COR-L47 (cell line): ENCODE measurements at places on chromosomes 11 and 22.
A peak's percentile ranks its signal among the peaks of the same experiment; 100 is the strongest.

- peak; percentile 29 for DNase-seq
Observed at GRCh38 chr11:8219257-8220021, 44.2 kb downstream of the LMO1 start.

- no peak for DNase-seq
Observed at GRCh38 chr11:46747150-46747549, 28.1 kb downstream of the F2 start.

DNA sequence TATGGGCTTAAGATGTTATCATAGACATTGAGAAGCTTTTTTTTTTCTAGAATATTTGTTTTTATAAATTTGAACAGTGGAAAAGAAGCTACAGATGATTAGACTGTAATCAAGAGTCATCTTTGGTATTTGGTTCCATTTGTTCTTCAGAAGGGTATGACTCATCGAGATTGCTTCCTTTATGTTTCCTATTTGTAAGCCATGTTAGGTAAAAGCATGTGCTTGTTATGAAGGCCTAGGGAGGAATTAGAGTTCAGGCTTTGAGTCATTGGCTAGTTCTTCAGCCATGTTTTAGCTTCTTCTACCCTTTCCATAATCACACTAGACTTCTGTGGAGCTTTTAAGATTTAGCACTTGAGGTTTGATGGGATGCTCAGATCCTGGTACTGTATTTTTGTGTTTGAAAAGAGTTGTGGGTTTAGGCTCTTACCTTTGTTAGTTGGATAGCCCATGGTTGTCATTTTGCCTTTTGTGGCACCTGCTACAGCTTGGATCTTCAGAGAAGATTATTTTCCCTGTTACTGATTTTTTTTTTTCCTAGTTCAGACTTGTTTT is 44.3 kb downstream of the POLD3 start:
- DNase-seq = no peak

GRCh38 chr11:9639985-9640384 is 23.9 kb upstream of the SWAP70 start:
- DNase-seq = no peak

DNA sequence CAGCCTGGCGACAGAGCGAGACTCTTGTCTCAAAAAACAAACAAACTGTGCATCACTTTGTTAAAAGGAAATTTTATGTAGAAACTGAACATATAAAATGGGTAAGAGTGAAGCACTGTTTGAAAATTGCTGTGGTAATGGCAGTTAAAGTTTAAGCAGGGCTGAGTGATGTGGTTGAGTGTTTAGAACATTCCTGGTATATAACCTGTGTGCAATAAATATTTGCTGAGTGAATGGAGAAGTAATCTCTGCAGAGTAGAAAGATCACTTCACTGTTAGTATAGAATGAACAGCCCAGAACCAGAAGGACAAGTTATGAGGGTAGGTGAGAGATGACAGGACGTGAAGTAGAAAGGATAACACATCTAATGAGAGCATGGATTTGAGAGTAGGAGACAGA is 27.3 kb downstream of the CECR2 start:
- no peak for DNase-seq

- no peak for DNase-seq
Observed at GRCh38 chr11:44906649-44907048, 44.0 kb downstream of the TP53I11 start.

DNA sequence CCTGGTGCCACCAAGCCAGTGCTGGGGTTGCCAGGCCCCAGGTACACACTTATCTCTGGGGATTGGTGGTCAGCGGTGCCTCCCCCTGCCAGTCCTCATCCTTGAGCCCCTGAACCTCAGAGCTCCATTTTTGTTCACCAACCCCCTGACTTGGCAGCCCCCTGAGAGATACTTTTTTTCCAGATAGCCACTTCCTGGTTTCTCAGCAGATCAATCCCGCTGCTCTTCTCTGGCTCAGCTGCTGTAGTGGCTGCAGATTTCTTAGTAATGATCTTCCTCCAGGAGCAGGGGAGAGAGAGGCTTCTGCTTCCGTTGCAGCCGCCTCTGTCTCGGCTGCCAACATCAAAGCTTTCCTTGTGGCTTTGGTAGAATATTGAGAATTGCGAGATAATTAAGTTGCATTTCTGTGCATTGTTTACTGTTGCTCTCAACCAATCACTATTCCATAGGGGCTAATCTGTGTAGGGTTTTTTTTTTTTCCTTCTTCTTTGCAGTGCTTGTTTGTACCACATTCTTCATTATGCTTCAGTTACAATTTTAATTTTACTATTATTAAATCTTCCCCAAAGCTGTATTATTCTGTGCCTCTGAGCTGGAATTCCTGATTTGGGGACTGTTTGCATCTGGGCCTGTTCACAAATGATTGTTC is 92.1 kb downstream of the PKNOX2 start:
- no peak for DNase-seq

- no peak for DNase-seq
Observed at GRCh38 chr11:26992031-26992541, 1.8 kb upstream of the FIBIN start.

- DNase-seq = no peak
Observed at GRCh38 chr11:104570078-104570701, 328.1 kb downstream of the CASP12 start.

DNA sequence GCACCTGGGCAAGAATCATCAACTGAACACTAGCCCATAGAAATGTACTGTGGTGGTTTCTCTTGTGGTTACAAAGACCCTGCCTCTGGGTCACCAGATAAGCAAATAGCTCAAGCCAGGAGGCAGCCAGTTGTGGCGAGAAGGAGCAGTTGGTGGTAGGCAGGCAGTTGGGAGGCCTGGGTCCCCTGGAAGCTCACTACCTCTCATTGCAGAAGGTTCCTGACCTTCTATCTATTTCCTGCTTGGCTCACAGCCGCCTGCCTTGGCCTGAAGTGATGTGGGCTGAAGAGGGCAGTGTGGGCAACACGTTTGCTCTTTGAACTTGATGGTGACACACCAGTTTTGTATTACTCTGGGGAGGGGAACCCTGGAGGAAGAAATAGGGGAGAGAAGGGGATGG is 34.7 kb downstream of the NECTIN1 start:
- DNase-seq = no peak

DNA sequence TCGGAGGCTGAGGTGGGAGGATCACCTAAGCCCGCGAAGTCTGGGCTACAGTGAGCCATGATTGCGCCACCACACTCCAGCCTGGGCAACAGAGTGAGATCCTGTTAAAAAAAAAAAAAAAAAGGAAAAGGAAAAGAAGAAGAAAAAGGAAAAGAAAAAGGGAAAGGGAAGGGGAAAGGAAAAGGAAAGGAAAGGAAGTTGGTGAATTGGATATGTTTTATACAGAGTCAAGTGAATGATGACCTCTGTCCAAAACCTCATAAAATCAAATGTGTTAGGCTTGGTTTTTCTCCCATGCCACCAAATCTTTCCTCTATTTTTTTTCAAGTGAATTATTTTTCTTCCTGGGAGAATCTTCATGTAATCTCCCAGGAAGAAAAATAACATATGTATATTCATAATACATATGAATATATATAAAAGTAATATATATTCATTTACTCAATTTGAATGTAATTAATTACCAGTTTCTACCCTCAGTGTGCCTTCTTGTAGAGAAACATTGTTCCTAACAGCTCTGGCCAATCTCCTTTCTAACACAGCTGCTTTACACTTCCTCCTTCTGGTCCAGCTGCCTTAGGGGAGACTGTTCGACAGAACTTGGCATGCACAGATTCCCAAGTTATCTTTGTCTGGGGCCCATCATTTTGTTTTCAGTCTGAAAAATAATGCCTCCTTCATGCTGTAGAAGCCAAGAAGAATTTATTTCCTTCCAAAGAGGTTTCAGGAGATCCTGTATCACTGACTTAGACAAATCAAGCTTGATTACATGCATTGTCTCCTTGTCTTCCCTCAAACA is 111.9 kb downstream of the CCDC34 start:
- DNase-seq = no peak

DNA sequence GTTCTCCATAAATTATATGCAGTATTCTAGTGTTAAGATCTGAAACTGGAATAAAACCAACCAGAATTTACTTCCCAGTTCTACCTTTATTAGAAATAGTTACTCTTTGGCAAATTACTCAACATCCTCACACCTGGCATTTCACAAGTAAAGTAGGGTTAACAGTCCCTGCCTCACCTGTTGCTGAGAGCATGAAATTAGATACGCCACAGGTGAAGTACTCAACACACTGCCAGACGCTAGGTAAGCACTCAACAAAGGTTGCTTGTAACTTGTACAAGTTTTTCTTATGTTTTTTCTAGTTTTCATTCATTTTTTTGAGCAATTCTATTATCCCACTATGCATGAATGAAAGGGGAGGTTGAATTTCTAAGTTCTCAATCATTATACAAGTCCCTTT is 267.6 kb upstream of the ARHGAP42 start:
- DNase-seq = no peak

DNA sequence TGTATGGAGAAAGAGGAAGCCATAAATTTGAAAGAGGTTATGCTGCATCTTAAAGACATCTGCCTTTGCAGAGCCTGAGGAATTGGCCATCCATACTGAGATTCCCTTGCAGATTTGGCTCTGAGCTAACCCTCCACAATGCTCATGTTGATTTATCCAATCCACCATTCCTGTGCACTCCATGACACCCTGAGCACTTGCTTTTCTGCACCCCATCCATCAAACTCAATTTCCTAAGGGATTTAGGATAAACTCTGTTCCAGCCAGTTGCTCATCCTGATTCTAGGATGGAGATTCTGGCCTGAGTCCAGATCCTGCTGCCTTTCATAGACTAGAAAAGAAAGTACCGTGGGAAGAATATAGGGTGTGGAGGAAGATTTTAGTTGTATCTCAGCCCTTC is 379.2 kb upstream of the LARGE1 start:
- DNase-seq = no peak

GRCh38 chr11:75463106-75463774 is 30.2 kb upstream of the KLHL35 start:
- no peak for DNase-seq

DNA sequence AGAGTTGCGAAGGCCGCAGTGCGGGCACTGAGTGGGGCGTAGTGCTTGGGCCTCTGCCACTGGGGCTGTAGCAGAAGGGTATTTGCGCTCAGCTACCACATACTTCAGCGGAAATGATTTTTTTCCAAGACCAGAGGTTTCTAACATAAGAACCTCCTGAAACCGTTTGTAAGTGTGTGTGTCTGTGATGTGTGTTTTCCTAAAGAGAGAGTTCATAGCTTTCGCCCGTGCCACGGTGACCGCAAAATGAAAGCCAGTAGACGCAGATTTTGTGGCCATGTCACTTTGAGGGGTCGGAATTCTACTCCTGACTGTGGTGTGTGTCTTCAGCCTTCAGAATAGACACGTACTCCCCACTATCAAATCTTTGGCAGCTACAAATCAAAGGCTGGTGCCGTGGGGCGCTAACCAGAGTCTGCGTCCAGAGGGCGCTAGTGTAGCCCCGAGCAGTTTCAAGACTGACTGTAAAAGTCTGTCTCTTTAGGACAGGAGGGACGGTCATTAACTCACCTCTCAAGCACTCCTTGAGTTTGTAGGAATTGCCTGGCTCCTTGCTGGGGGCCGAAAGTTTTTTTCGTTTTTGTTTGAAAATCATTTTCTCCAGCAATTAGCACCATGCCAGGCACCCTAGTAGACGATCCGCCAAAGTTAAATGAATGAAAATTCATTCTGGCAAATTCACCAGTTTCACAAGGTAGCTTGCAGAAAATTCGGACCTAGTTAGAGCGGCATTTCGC is 2.5 kb upstream of the CALCA start:
- DNase-seq = no peak

- no peak for DNase-seq
Observed at GRCh38 chr11:15825976-15826650, 530.2 kb downstream of the SOX6 start.

GRCh38 chr11:109945626-109946321 is 147.4 kb upstream of the ZC3H12C start:
- DNase-seq = no peak

- DNase-seq = no peak
Observed at GRCh38 chr11:20061776-20062175, 98.5 kb downstream of the DBX1 start.

- DNase-seq = no peak
Observed at GRCh38 chr22:46915950-46916730, 153.7 kb downstream of the TBC1D22A start.

DNA sequence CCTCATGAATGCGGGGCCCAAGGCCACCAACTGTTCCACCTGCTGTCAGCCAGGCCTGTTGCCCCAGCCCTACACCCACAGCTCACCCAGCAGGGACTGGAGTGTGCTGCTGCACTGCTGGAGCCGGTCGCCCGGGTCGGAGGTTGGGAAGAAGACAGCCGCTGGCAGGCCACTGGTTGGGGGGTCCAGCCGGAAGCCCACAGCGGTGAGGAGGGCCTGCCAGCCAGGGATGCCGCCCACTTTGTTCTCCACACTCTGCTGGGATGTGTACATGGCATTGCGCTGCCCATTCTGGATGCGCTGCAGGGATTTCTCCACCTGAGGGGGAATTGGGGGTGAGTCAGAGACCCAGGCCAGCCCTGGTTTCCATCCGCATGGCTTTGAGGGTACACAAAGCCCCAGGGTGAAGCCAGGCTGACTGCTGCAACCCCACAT is 74.2 kb upstream of the PITPNB start:
- no peak for DNase-seq

GRCh38 chr22:38415561-38416321 is 39.3 kb downstream of the KCNJ4 start:
- DNase-seq = peak; percentile 83

DNA sequence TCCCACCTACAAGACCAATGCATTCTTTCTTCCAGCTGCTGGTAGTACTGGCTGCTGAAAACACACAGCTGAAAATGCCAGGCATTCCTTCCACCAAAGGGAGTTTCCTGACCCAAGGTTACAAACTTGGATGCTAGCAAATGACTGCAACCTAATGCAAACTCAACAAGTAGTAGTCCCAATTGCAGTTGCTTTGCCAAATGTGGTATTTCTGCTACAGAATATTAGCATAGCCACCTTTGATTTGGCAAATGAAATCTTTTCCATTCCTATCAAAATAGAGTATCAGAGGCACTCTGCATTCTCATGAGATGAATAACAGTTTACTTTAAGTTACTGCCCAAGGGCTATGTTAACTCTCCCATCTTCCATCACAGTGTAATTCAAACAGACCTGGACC is 172.0 kb upstream of the ARHGAP42 start:
- no peak for DNase-seq

- no peak for DNase-seq
Observed at GRCh38 chr11:47268448-47269001, 1.4 kb upstream of the MADD start.

GRCh38 chr11:63791495-63792167 is 21.6 kb upstream of the SPINDOC start:
- no peak for DNase-seq
